ENCODE measurements at places on chromosomes 2 and 18.
A peak's percentile ranks its signal among the peaks of the same experiment; 100 is the strongest.

GRCh38 chr2:98909317-98910211 is 26.5 kb downstream of the CRACDL start:
- peak; percentile 34 for DNase-seq

DNA sequence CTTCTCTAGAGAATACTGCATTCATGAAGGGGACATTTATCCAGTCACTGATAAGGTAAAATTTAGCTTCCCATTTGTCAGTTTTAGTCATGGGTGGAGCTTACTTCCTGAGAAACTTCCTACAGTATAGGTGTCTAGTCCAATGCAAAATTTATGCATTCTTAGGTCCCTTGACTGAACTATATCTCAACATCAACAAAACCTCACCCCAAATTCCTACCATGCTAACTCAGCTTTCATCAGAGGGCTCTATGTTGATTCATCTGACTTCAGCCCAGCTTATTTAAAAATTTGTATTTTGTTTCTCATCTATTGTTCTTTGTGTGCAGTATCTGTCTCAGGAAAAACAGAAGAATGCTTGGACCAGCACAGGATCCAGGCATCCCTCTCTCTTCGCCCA is 296.4 kb upstream of the ACVR2A start:
- no peak for DNase-seq

DNA sequence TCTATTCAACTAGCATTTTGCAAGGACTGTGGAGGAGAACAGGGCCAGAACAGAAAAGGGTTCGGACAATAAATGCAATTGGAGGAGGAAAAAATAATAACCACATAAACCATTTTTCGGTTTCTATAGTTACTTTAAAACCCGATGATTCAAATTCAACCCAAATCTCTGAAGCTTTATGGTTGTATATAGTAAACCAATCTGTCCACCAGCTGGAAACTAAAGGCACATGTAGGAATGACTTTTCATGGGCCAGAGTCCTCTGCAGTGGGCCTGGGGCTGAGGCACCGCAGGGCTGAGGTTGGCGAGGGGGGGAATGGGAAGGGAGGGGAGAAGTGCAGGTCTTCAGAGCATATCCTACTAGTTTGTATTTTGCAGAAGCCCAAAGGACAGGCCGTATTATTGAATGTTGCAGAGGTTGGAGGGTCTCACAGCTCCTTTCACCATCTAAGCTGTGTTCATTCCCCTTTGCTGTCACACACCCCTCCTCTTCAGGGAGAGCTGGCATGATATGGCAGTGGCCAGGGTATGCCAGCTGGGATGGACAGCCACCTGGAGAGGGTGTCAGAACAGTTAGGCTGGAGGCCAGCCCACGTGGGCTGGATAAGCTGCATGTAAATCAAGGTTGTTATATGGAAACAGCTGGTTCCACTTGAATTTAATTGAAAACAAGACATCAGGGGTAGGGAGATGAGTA is 267.1 kb downstream of the PRKCE start:
- DNase-seq = no peak

- DNase-seq = peak; percentile 22
These were observed 102.2 kb upstream of the ASB18 start for GRCh38 chr2:236366397-236366796.

DNA sequence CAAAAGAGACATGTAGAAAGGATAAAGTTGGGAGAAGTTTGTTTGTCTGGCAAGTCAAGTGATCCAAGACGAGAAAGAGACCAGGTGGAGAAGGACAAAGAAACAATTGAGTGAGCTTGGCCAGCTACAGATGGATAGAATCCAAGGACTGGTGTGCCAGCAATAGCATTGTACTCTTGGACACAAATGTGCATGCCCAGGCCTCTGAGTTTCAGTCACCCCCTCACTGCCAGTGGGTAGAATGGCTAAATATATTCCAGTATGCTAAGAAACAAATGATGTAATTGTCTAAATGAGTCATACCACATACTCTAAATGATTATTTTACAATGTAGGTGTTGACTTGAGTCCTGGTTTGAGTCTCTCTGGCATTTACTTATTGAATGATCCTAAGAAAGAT is 881.3 kb downstream of the LRRTM4 start:
- no peak for DNase-seq

DNA sequence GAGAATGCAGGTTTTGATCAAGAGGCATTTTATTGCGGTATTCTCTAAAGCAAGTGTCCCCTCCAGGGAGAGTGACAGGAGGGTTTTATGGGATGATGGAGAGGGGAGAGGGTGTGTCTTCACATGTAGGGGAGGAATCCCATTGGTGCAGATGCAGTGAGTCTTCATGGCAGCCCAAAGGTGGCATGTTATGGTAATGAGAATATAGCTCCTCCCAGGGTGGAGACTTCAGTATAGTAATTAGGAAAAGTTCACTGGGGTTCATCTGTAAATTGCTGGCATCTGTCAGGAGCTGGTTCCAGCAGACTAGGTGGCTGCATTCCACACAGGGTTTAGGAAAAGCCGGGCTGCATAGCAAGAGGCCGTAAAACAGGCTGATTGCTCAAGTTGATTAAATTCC is 230.7 kb upstream of the CCDC68 start:
- DNase-seq = no peak

DNA sequence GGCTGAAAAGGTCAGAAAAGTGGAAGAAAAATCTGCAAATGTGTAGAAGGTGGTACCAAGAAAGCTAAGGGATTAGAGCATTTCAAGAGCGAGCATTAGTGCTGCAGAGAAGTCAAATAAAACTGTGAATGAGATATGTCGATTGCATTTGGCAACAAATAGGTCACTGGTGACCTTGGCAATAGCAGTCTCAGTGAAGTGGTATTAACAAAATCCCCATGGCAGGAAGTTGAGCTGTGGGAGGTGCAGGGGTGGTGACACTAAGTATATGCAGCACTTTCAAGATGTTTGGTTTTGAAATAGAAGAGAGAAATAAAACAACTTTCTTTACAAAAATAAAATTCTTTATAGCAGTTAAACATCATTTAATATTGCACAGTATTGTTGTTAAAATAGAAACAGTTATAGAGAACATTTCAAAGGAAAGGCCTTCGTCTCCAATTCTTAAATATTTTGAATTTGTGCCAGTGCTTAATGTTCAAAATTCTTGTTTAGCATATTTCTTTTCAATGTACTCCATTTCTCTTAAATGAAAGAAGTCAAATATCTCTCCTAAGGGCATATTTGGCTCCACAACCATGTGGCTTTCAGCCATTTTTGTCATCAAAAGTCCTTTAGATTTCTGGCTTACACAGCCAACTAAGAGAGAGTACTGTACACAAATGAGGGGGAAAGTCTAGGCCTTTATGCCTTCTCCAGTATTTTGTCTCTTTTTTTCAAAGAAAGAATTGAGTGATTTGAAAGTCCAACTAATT is 443.0 kb upstream of the MMADHC start:
- DNase-seq = no peak

GRCh38 chr2:73736378-73736777 is 767 bp downstream of the TPRKB start:
- DNase-seq = no peak

- no peak for DNase-seq
These were observed 369.7 kb downstream of the RAD51AP2 start for GRCh38 chr2:17148407-17149145.

DNA sequence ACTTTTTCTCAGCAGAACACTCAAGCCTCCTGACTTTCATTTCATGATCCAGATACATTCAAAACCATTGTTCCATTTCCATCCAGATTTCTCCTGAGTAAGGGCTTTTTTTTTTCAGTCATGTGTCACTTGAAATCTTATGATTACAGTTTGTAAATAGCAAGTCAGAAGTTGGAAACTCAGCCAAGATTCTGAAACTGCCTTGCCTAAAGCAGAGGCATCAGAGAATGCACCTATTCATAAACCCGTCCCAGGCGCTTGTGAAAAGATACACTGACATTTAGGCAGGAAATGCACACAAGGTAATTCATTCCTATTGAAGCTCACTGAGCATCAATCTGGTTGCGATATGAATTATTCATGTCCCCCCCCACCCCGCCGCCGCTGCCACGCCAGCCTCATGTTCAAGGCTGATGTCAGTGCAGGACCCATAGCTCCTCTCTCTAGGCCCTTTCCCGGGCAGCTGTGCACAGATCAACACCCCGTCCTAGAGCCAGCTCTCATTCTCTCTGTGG is 30.4 kb upstream of the MGAT4A start:
- peak; percentile 65 for DNase-seq

DNA sequence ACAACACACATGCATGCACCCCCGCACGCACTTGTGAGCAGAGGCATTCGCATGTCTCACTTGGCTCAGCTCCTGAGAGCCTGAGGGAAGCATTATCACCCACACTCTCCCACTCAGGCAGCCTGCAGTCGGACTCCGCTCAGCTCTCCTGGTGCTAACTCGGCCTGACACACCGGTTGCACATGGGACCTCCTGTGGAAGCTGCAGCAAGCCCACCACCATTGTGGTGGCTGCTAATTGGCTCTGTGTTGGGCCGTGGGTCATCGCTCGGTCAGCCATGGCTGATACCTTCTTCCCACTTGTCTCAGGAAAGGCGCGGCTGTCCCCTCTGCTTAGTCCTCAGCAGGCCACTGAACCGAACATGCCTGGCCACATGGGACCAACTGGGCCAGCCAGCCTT is 13.7 kb upstream of the TEX261 start:
- no peak for DNase-seq

DNA sequence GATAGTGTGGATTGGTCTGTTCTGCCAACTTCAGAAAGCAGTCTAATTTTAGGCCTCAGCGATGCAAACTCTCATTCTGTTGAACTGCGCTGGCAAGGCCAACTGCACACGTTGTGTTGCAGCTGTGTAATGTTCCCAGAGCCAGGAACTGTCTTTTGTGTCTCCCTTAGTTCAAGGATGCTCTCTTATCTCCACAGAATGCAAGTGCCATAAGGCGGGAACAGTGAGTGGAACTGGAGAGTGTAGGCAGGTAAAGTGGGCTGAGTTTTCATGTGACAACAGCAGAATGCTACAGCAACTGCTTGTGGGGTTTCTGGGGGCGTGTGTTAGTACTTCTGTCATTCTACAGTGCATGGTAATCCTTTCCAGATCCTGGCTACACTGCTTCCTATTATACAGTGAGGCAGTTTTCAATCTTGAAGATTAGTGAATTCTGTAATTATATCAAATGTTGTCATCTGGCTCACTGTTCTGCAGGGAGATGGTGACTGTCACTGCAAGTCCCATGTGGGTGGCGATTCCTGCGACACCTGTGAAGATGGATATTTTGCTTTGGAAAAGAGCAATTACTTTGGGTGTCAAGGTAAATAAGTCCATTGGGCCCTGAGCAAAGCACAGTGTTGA is 125.8 kb downstream of the LAMA3 start:
- no peak for DNase-seq

DNA sequence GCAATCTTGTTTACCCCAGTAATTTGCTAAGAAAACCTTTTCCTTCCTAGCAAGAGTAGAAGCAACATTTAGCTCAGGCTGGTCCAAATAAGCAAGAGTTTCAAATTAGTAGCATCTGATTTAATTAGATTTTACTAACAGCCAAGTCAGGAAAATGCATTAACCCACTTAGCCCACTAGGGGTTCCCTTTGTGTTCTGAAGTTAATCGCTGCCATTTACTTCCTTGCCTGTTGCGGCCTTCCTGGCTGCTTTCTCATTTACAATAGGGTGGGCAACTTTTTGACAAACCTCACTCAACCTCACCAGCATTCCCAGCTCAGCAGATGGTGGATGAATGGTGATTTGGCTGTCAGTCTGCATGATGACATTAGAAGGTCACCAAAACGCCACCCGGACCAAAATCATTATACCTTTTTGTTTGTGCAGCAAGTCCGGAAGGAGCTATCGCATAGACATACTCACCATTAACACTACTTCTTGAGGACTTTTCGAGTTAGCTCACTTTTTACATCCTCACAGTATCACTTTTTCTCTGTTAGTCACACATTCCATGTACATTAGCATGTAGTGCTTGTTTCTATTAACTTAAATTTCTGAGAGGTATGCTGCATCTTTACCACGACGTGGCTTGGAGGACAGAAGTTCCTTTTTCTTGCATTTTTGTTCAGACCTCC is 101.5 kb upstream of the SETBP1 start:
- DNase-seq = peak; percentile 16

GRCh38 chr2:78175645-78176044 is 653.5 kb upstream of the LRRTM4 start:
- DNase-seq = no peak

GRCh38 chr2:60644951-60645350 is 91.5 kb upstream of the BCL11A start:
- no peak for DNase-seq

- DNase-seq = no peak
These were observed 18.2 kb downstream of the LYPD6B start for GRCh38 chr2:149056541-149057255.

- no peak for DNase-seq
These were observed 1101.5 kb upstream of the KLHL29 start for GRCh38 chr2:22283436-22283835.

- no peak for DNase-seq
These were observed 413.2 kb upstream of the SPRED2 start for GRCh38 chr2:65845442-65846182.

- DNase-seq = no peak
These were observed 98.7 kb downstream of the SLC8A1 start for GRCh38 chr2:40353231-40353630.

- no peak for DNase-seq
These were observed 77.5 kb downstream of the GFPT1 start for GRCh38 chr2:69309351-69310110.

GRCh38 chr2:19864381-19864780 is 37.4 kb downstream of the TTC32 start:
- no peak for DNase-seq
